Cardiac ventricle fibroblast (primary cell): ENCODE measurements at places on chromosomes 13 and 19. TPM values are rescaled to one million over a fixed set of nuclear protein-coding genes. Genes with fewer than 3 reads are reported as not detected.

Gene MBD3L2
- total RNA-seq, result not detected in 2 replicates

Gene XRCC1
- total RNA-seq, result 17.7 and 23.3 TPM in 2 replicates

Gene RFX1
- 3.9 and 4.5 TPM in 2 replicates for total RNA-seq

Gene RDH8
- not detected in 2 replicates for total RNA-seq

Gene SLC17A7
- not detected in 2 replicates for total RNA-seq

Gene ZNF787
- total RNA-seq, result 12.6 and 15.0 TPM in 2 replicates

Gene DHRS12
- 4.1 and 4.7 TPM in 2 replicates for total RNA-seq

Gene PALM
- total RNA-seq, result 46.4 and 55.6 TPM in 2 replicates

Gene NAPSA
- not detected in 2 replicates for total RNA-seq

Gene CGB7
- not detected in 2 replicates for total RNA-seq

Gene SH3GL1
- 76.0 and 86.1 TPM in 2 replicates for total RNA-seq

Gene KLK4
- total RNA-seq, result not detected in 2 replicates

Gene TMIGD2
- not detected in 2 replicates for total RNA-seq

Gene SHISA7
- total RNA-seq, result not detected in 2 replicates

Gene SBK2
- not detected in 2 replicates for total RNA-seq

Gene FFAR3
- total RNA-seq, result 0.19 TPM in 1 of 2 replicates, not detected in the other
